ENCODE measurements at places on chromosomes 11 and 22. TPM values are rescaled to one million over a fixed set of nuclear protein-coding genes. Genes with fewer than 3 reads are reported as not detected.

DNA sequence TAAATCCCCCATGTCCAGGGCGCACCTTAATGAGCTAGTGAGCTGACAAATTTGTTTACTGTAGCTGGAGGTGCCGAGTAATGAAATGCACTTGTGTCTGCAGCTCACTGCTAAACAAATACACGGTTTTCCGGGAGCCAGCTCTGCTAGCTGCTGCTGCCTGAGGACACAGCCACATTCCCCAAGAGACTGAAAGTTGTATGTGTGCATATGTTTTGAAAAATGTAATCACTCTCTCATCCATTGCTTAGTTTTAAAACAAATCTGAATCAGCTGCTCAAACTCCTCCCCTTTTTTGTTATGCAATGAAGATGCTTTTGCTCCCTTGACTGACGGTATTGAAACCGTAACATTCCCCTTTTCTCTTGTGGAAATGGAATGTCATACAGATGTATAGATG, 62.4 kb upstream of the NNMT start:
- no peaks in the 10 kb centered on the region for H3K36me3 ChIP-seq
- H3K27me3 ChIP-seq, result peaks cover 92% of the 10 kb centered on the region
- no peaks in the 10 kb centered on the region for H3K4me1 ChIP-seq
- H3K4me3 ChIP-seq, result no peak overlapping the region
- no peak for DNase-seq

DNA sequence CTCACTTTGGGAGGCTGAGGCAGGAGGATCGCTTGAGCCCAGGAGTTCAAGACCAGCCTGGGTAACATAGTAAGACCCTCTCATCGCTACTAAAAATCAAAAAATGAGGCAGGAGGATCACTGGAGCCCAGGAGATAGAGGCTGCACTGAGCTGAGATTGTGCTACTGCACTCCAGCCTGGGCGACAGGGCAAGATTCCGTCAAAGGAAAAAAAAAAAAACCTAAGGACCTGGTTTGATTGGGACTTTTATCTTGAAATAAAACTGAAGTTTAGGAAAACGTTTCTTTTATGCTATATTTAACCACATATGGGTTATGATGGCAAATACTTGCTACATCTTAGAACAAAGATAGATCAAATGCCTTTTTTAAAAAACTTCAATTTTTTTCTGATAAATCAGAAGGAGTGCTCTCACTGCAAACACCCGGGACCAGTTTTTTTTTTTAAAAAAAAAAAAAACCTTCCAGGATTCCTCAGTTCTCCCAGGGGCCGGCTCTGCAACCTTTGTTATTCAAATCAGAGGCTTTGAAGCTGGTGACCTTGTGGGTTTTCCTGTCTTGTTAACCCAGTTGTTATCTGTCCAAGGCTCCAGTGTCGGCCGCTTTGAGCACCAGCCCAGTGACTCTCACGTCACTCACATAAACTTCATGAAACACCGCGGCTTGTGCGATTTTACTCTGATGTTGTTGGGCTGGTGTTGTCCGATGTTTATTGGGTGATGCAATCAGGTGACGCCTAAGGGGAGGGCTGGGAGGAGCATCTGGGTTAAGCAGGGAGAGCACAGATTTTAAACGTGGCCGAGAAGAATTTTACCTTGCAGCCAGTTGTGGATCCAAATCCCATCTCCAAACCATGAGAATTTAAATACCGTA, 24.7 kb upstream of the SLC22A12 start:
- H3K27me3 ChIP-seq, result peaks cover 36% of the 10 kb centered on the region
- peak overlapping the region; percentile 22 for H3K27ac ChIP-seq
- H3K4me3 ChIP-seq, result no peak overlapping the region
- DNase-seq, result peak; percentile 36

DNA sequence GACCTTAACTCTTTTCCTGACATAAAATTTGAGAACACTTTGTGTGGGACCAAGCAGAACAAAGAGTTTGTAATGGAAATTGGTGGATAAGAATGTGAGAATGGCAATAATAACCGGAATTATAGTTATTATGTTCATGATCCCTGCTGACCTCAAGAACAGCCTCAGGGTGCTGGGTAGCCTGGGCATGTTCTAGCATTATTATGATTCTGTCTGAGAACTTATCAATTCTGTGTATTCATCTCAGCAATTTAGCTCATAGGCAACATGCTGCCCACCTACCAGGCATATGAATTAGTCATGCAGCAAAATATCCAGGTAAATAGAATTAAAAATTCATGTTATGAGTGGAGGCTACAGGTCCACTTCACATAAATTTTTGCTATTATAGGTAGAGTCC, 61.9 kb downstream of the CTSC start:
- H3K36me3 ChIP-seq, result no peaks in the 10 kb centered on the region
- no peaks in the 10 kb centered on the region for H3K27me3 ChIP-seq
- no peaks in the 10 kb centered on the region for H3K4me1 ChIP-seq
- no peak for DNase-seq

GRCh38 chr11:46900091-46900746, 18.1 kb downstream of the LRP4 start:
- H3K4me1 ChIP-seq, result peaks cover 10% of the 10 kb centered on the region
- H3K36me3 ChIP-seq, result peaks cover 12% of the 10 kb centered on the region
- no peak overlapping the region for H3K4me3 ChIP-seq
- no peak for DNase-seq
- H3K27me3 ChIP-seq, result peaks cover 18% of the 10 kb centered on the region

DNA sequence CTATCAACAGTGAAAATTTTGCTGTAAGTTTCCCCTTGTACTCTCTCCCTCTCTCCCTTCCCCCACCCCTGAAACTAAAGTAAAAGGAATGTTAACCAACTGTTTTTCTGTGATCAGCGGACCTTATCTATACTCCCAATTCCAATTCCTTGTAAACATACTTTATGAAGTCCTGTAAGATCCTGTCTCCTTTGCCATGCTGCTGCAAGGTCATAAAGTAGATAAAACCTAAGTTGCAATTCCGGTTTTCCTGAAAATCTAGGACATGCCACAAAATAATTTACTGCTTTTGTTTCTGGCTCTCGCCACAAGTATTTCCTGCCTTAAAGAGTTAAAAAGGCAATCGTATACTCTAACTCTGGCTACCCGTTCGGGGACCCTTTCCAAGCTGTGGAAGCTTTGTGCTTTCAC, 1469.0 kb downstream of the LRRC4C start:
- no peak overlapping the region for H3K4me3 ChIP-seq
- no peaks in the 10 kb centered on the region for H3K4me1 ChIP-seq
- no peak for DNase-seq
- no peak overlapping the region for H3K27ac ChIP-seq

Gene SPDYC
- not detected for total RNA-seq

Gene CDCA5
- total RNA-seq, result 53.4 TPM

Gene SEC14L6
- total RNA-seq, result 0.47 TPM

Gene OR51E1
- not detected for total RNA-seq

Gene PDGFB
- 12.1 TPM for total RNA-seq
